Stimulated activated CD8-positive, alpha-beta memory T cell treated with anti-CD3 and anti-CD28 coated beads, Interleukin-7, amount 100 ng/mL, for 1 hour (primary cell): ENCODE measurements at places on chromosomes 4 and X.

GRCh38 chr4:138494931-138495330 is 252.8 kb upstream of the SLC7A11 start:
- no peak for DNase-seq

DNA sequence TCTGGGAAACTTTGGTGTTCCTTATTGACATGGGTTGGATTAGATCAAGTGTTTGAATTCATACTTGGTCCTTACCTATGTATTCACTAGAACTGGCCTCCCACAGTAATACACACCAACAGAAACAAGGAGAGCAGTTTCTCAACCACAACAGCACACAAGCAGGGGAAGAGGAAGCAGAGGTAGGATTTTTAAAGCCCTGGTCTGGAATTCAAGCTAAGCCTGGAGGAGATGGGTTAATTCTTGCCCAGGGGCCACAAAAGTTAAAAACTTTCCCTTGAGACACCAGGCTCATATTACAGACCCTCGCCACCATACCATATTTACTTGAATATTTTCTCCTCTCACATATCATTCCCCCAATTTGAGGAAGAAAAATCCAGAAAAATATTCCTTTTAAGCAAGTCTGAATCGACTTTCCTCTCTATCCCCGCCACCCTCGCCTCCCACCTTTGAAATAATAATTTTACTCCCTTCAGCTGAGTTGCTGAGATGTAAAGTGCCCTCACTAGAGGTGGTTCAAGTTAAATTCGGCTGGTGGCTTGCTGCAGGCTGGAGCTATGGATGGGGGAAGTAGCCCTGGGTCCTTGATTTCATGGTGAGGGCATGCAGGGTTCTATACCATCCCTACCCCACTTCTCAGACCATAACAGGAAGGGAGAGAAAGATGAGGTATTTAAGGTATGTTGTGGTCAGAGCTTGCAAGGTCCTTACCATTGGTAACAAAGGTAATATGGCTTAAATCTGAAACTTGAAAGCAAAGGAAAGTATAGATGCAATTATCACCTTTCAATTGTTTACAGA is 440.2 kb downstream of the INPP4B start:
- no peak for DNase-seq

DNA sequence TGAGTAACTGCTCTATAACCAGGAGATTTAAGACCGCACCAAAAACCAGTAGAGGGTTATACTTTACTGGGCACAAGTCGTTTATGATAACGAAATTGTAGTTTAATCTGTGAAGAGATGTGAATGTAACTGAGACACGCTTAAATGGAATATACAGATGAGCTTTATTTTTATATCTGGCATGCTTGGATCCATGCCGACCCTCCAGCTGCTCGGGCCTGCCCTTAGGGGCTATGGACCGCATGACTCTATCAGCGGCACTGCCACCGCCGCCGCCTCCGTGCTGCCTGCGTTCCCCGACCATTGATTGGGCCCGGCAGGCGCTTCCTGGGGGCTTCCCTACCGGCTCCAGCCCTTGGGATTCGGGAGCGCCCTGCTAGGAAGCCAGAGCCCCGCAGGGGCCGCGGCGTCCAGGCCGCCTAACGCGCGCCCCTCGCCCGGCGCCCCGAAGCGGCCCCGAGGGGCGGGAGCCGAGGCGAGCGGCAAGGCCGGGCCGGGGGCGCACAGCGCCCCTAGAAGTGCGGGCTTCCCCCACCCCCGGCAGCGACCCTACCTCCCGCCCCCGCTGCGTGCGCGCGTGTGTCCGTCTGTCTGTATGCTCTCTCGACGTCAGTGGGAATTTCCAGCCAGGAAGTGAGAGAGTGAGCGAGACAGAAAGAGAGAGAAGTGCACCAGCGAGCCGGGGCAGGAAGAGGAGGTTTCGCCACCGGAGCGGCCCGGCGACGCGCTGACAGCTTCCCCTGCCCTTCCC is at the start of gene NFKB1:
Gene NFKB1, plus strand, starts transcription at position 664 of the 751 bp plus-strand sequence. CDS start 24,160 bp downstream, outside the sequence.
- DNase-seq = peak; percentile 71

DNA sequence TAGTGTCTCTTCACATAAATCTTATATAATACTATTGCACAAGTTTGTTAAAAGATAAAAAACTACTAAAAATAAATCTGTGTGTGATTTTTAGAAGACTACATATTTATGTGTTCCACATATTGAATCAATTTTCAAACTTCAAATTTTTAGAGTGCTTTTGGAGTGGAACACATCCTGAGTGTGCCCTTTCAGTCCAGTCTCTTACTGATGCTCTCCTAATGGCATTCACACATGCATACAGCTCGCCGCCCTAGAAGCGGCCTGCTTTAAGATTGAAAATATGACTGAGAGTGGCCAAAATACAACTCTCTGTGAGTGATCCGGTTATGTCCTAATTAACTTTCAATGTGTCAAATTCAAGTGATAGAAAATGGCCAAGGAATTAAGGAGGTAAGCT is 628.8 kb downstream of the ANKRD50 start:
- no peak for DNase-seq

- DNase-seq = no peak
Observed at GRCh38 chrX:16518131-16518530, 131.8 kb upstream of the S100G start.

DNA sequence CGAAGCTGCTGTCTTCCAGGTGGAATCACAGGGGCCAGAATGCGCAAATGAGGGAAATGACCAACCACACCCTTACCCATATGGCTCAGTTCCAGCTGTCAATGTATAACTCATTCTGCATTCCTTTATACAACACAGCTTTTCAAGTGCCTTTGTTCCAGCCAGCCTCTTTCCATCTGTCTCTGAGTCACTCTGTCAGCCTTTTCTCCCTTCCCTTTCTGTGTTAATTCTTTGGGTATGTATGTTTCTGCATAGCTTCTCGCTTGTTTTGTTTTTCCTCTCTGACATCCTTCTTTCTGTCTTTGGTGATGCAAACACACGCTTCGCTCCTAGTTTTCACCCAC is 54.5 kb downstream of the RS1 start:
- no peak for DNase-seq

GRCh38 chr4:173507471-173508385 is 22.3 kb downstream of the HAND2 start:
- DNase-seq = no peak

DNA sequence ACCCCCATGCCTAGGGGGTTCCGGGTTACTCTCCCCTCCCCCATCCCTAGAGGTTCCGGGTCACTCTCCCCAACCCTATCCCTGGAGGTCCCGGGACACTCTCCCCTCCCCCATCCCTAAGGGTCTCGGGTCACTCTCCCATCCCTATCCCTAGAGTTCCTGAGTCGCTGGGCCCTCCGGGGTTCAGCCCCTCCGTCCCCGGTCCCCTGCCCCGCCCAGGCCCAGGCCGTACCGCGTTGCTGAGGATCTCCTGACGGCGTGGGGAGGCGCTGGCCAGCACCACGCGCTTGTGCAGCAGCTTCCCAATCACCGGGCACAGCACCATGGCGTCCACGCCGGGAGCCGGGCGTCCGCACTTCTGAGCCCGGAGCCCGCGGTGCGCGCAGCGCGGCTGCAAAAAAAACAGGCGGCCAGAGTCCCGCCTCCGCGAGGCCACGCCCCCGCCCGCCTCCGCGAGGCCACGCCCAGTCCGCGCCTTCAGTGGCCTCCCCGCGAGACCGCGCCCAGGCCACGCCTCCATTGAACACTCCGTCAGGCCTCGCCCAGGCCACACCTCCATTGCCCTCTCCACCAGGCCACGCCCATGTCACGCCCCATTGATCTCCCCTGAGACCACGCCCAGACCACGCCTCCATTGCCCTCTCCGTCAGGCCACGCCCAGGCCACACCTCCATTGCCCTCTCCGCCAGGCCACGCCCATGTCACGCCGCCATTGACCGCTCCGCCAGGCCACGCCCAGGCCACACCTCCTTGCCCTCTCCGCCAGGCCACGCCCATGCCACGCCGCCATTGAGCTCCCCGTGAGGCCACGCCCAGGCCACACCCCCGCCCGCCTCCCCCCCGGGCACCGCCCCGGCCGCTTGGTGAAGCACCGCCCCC is at the start of gene ASMTL:
Gene ASMTL, minus strand, starts transcription at position 394 of the 879 bp plus-strand sequence. Its CDS starts 69 bp downstream, at position 325.
- DNase-seq = peak; percentile 100

- DNase-seq = no peak
Observed at GRCh38 chr4:33029976-33030375, 2309.8 kb downstream of the PCDH7 start.
